ENCODE measurements at places on chromosomes 13 and 19.

- DNase-seq = no peak
Observed at GRCh38 chr13:72383646-72384045, 343.8 kb downstream of the MZT1 start.

GRCh38 chr13:98918771-98919170, 59.1 kb downstream of the DOCK9 start:
- no peak for DNase-seq

GRCh38 chr19:2083174-2083854, 12.8 kb downstream of the MOB3A start:
- DNase-seq = no peak

DNA sequence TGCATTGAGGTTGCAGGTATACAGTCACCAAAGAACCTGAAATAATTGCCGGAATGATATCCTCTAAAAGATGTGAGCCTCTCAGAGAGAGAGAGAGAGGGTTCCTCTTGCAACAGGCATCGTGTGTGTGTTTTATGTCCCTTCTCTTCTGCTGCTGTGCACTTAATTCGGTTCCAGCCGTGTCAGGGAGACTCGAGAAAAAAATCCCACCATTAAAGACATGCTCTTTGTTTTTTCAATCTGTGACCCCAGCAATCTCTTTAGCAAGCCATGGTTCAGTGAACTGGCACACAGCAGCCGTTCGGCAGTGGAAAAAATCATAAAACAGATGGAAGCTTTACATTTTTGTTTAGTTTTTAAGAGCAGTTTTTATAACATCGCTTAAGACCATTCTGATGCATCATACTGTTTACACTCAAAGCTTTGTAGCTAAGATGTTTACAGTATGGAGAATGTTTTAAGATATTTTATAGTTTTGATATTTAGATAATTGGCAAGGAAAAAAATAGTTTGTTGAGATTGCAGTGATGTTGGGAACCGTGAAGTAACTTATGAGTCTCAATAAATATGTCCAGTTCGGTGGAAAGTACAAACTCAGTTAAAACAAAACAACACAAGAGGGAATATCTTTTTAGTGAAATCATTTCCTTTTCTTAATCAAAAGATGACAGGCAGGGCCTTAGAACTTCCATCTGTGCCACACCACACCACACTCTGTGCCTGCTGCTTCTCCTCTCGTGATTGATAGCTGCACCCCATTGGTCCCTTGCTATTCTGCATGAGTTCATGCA, 31.2 kb upstream of the ZNF536 start:
- DNase-seq = no peak

DNA sequence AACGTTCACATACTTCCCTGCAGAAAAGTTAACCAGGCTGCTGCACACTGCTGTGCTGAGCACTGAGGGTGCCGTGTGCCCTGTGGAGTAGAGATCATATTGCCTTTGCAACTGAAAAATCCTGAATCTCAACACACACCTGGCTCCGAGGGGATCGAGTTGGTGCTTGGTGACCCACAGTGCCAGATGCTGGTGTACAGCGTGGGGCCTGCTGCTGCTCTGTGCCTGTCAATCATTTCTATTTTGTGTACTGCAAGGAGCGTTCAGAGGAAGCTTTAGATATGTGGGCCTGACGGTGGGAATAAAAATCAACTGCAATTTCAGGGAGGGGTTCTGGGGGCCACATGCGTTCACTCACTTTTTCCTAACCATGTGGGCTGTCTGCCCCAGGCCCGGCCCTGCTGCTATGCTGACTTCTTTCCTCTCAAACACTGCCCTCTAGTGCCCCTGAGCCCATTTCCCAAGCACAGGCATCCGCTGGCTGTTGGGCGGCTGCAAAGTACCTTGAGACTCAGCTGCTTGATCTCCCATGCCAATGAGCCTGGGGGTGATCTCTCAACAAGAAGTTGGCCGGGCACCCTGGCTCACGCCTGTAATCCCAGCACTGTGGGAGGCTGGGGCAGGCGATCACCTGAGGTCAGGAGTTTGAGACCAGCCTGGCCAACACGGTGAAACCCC, 9.7 kb upstream of the LENG8 start:
- DNase-seq = peak; percentile 48

- no peak for DNase-seq
Observed at GRCh38 chr13:73820688-73821087, 313.5 kb downstream of the KLF12 start.

DNA sequence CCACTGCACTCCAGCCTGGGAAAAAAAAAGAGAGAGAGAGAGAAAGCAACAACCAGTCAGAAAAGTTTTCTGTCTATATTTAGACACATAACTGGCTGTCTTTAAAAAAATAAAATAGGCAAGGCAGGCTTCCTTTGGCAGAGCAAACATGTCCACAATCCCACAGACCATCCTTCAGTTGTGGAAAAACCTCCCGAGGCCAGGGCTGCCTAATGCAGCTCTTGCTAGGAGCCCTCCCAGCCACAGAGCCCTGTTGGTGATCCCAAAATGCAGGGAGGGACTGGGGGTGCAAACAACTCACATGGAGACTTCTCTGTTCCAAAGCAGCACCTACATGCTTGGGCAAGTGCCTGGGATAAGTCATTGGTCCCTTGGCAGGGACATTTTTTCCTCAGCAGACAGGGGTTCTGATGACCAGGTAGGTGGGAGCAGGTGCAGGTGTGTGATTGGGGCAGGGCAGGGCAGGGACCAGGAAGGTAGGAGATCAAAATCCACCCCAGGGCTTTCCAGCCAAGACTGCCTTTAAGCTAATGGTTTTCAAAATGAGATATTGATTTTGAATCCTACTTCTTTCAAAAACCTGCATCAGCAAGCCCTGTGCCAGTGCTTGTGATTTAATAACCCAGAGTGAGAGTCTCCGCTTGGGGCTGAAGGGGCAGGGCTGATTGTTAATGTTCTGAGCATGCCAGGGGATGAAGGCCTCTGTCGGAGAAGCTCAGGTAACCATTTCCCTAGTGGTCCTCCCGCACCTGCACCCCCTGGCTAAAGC, 178.5 kb downstream of the USP12 start:
- DNase-seq = no peak

DNA sequence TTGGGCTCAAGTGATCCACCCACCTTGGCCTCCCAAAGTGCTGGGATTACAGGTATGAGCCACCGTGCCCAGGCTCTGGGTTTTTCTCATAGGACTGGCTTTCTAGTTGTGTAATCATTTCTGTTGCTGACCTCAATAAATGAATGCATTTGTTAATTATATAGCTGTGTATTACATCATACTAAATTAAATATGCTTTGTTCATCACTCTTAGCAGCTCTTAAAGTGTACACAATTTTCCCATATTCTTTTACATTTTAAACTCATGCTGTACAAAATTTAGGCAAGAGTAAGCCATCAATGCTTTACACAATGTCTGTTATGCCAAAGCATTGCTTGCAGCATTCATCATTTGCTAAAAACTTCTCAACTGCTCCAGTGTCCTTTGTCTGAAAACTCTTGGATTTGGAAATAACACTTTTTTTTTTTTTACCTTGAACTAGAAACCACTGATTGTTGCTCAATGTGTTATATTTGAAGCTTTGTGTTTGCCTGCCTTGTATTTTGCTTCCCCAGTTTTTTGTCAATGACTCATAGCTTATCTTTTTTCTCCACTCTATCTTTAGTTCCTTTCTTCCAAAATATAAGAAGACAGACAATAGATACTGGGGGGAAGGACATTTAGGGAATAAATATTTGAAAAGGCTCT, 31.4 kb downstream of the CCDC122 start:
- peak; percentile 14 for DNase-seq

GRCh38 chr13:61600360-61601033, 184.8 kb upstream of the PCDH20 start:
- DNase-seq = no peak

DNA sequence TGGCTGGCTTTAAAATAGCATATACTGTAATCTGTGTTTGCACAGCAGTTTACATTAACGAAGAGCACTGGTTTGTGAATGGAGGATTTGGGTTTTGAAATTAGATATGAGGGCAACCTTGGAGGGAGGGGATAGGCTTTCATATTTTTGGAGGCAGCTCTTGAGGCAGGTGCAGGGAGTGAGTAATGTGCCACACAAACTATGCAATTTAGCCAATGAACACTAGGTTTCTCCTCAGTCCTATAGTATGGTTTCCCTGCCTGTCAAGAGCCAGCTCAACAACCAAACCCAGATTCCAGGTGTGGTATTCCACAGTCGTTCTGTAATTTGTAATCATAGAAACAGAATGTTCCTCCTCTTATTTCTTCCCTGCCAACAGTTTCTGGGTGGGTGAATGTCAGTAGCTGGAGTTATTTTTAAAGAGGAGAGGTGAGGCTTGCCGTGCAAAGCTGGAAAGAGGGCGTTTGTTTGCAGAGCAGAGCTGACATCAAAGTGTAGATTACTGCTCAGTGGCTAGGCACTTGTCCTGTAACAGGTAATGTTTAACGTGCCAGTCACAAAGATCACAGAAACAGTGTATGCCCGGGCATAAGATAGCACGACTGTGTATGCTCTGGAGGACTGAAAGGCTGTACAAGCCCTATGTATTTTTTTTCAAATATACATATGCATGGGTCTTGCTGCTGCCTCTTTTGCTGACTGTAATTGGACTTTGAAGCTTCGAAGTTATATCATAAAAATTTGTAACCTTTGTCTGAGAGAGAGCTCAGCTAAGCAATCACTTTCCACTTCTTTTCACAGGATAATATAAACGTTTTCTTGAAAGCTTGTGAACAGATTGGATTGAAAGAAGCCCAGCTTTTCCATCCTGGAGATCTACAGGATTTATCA, 124.2 kb downstream of the LMO7 start:
- no peak for DNase-seq
